ENCODE measurements at places on chromosomes 4 and X.

GRCh38 chr4:8772499-8773123, 99.0 kb downstream of the HMX1 start:
- H3K27ac ChIP-seq: no peak overlapping the region
- no peaks in the 10 kb centered on the region for H3K36me3 ChIP-seq
- no peak for DNase-seq
- no peak overlapping the region for H3K4me3 ChIP-seq

- DNase-seq: no peak
- H3K27me3 ChIP-seq: no peaks in the 10 kb centered on the region
- no peak overlapping the region for H3K4me3 ChIP-seq
- H3K36me3 ChIP-seq: no peaks in the 10 kb centered on the region
Measured at GRCh38 chr4:100962698-100963097, 384.6 kb downstream of the PPP3CA start.

DNA sequence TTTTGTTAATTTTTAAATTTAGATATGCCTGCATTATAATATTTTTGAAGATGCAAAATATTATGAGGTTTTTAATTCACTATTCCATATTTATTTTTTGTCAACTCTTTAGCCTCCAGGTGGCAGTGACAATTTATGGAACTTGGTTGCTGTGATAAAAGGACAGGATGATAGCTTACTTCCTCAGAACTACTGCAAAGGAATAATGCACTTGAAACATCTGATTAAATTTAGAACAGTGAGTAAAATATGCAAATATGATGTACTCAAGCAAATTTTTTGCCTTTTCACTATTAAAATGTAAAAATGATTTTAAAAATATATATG, 45.1 kb downstream of the SPATA4 start:
- H3K36me3 ChIP-seq: no peaks in the 10 kb centered on the region
- no peak overlapping the region for H3K27ac ChIP-seq
- no peaks in the 10 kb centered on the region for H3K4me1 ChIP-seq
- H3K27me3 ChIP-seq: no peaks in the 10 kb centered on the region
- no peak for DNase-seq

GRCh38 chr4:80576796-80577195, 241.3 kb downstream of the CFAP299 start:
- H3K4me3 ChIP-seq: no peak overlapping the region
- H3K4me1 ChIP-seq: no peaks in the 10 kb centered on the region
- no peak overlapping the region for H3K27ac ChIP-seq
- no peak for DNase-seq
- H3K36me3 ChIP-seq: no peaks in the 10 kb centered on the region

- no peak overlapping the region for H3K27ac ChIP-seq
- DNase-seq: no peak
- no peaks in the 10 kb centered on the region for H3K36me3 ChIP-seq
- H3K4me1 ChIP-seq: no peaks in the 10 kb centered on the region
Measured at GRCh38 chr4:158644760-158645159, 26.9 kb downstream of the C4orf46 start.

DNA sequence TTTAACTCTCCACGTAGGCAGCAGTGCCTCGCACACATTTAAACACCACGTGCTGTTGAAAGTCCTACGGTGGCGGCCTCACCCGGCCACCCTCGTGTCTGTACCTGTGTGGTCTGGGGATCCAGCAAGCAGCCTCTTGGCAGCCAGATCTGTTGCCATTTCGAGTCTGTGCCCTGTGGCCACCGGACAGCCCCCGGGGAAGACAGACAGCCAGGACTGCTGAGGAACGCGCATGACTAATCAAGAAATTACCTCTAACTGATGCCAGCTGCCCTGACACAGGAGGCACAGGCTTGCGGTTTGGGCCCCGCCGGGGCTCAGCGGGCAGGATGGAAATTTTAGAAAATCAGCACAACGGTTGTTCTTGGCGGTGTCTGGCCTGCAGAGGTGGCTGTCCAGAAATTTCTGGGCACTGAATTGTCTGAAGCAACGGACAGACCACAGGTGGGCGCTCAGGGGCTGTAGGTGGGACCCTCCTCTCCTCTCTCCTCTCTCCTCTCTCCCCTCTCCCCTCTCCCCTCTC, 15.6 kb upstream of the ASMTL start:
- no peaks in the 10 kb centered on the region for H3K4me1 ChIP-seq
- no peaks in the 10 kb centered on the region for H3K27me3 ChIP-seq
- H3K27ac ChIP-seq: no peak overlapping the region
- no peak for DNase-seq

- no peaks in the 10 kb centered on the region for H3K27me3 ChIP-seq
- no peaks in the 10 kb centered on the region for H3K36me3 ChIP-seq
- no peak for DNase-seq
Measured at GRCh38 chrX:2863646-2864045, 34.9 kb downstream of the GYG2 start.

- H3K27ac ChIP-seq: no peak overlapping the region
- H3K4me1 ChIP-seq: no peaks in the 10 kb centered on the region
- no peak for DNase-seq
- H3K27me3 ChIP-seq: no peaks in the 10 kb centered on the region
Measured at GRCh38 chr4:86141161-86141560, 218.7 kb downstream of the MAPK10 start.

Measured in H1 (cell line).